ENCODE measurements at places on chromosomes 5 and 9.

DNA sequence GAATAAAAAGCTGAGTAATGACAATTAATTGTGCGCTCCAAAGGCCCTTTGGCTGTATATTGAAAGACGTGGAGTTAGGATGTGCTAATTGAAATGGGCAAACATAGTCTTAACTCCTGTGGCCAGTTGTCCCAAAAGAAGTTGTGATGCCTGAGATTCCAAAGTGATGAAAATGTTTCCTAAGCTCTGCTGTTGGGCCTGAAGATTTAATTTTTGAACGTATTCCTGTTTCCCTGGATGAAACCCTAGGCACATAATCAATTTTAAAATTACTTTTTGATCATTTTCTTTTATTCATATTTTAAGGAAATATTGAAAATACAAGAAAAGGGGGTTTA is 87.9 kb downstream of the PRDM6 start:
- peak; percentile 13 for DNase-seq

DNA sequence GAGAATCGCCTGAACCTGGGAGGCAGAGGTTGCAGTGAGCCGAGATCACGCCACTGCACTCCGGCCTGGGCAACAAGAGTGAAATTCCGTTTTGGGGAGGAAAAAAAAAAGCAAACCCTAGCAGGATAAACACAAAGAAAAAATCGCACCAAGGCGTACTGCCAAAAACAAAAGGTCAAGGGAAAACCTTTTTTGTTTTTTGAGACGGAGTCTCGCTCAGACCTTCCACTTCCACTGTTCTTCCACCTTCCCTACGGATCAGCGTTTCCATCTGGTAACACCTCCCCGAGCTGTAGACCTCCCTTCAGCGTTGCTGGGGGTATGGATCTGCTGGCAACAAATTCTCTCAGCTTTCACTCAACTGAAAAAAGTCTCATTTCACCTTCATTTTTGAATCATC is 20.1 kb upstream of the FCN2 start:
- DNase-seq, result no peak

DNA sequence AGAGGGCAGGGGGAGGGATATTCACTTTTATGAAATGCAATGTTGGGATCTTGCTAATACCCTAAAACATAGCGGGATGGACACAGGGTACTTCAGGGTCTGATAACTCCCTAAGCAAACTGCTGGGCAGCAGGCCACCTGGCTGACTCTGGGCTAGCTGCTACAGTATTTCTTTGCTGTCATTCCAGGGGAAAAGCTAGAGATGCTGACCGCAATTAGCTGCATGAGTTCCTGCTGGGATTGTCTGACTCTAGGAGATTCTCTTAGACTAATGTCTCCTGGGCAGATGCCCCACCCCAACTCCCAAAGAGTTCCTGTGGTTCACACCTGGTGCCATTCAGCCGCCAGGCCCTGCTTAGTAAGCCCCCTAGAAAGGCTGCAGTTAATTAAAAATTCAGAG is 69.9 kb downstream of the PSAT1 start:
- DNase-seq, result no peak

GRCh38 chr9:99907208-99907532 is 716 bp downstream of the STX17 start:
- no peak for DNase-seq

DNA sequence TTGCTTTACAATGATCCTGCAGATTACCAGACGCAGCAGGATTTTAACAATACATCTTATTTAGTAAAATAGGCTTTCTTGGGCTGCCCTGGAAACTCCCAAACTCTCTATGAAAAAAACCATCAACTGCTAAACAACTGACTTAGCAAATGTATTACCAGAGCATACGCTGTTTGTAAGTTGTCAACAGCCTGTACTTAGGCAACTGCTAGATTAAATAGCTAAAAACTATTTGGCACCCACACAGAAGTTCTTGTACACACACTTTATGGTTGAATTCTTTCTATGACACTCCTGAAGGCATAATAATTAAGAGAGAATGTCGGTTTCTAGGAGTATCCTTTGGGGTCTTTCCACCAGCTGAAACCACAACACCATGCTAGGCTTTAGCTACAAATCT is 123.9 kb downstream of the FBXO38 start:
- DNase-seq, result no peak

GRCh38 chr5:135089912-135090311 is 55.9 kb upstream of the PITX1 start:
- DNase-seq, result no peak

- no peak for DNase-seq
These were observed 26.1 kb downstream of the PWWP2A start for GRCh38 chr5:160092960-160093707.

DNA sequence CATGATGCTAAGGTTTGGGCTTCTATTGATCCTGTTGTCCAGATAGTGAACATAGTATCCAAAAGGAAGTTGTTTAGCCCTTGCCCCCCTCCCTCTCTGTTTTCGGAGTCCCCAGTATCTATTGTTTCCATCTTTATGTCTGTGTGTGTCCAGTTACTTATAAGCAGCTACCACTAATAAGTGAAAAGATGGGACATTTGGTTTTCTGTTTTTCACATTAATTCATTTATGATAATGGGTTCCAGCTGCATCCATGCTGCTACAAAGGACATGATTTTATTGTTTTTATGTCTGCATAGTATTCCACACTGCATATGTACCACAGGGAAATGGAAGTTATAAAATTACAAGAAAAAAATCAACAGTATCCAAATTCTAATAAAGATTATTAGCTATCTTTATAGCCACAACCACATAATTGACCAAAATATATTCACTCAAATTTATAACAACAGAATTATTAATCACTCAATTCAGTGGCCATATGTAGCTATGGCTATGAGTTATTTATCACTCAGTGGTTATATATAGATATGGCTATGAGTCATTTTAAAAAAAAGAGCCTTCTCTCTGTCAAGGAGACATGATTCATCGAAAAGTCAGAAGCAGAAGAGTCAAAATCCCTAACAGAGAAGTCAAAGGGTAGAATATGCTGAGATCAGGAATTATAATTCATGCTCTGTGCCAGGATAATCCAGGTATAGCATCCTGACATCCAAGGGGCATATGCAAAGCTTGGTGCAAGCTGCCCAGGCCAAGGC is 367.5 kb downstream of the DEPDC1B start:
- DNase-seq, result no peak

GRCh38 chr5:101897914-101898313 is 398.2 kb downstream of the SLCO4C1 start:
- no peak for DNase-seq

GRCh38 chr5:142552107-142552506 is 133.8 kb downstream of the FGF1 start:
- DNase-seq, result no peak

DNA sequence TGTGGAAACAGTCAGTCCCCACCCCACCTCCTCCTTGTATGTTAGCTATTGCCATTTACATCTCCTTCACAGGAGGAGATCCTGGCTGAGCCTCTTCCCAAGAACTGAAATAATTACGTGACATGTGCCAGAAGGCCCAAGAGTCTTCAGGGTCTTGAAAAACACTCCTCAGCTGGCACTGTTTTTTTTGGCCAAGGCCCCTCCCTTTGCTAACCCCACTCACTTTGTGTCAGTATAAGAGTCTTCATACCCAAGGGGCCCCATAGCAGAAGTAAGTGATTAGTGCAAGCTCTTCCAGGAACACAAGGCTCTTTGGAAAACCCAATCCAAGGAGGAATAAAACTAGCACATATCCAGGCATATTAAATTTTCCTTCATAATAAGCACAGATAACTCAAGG is 5.7 kb upstream of the LARP1 start:
- DNase-seq, result no peak

DNA sequence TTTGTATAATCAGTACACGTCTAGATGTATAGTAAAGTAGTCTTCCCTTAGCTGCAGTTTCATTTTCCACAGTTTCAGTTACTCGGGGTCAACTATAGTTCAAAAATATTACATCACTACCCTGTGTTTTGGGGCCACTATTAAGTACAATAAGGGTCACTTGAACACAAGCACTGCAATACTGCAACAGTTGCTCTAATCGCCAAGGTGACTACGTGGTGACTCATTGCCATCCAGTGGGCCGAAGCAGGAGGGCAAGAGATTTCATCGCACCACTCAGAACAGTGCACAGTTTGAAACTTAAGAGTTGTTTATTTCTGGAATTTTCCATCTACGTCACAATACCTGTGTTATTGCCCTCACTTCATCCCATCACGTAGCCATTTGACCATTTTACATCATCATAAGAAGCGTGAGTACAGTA is at the start of gene ARL14EPL:
Gene ARL14EPL, plus strand, starts transcription at position 379 of the 424 bp plus-strand sequence. CDS start 18,994 bp downstream, outside the sequence.
- peak; percentile 75 for DNase-seq

DNA sequence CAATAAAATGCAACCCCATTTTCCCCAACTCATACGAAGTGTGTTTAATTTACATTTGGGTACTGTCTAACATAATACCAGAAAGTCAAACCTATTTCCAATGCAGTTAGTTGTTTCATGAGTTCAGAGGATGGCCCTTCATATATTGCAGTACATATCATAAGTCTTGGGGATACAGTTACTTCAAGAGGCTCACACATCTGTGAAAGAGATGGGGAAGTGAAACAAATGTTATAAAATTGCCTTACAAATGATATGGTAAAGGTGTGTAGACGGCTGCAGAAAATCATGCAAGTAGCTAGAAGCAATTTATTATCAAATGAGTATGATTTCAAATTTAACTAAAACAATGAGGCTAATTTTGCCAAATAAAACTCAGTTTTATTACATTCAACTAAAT is 219.0 kb upstream of the CDH12 start:
- no peak for DNase-seq

- no peak for DNase-seq
These were observed 15.9 kb upstream of the C5orf63 start for GRCh38 chr5:127089191-127089590.

GRCh38 chr9:17472126-17472525 is 106.7 kb upstream of the SH3GL2 start:
- no peak for DNase-seq

GRCh38 chr5:82820188-82820587 is 257.0 kb downstream of the TMEM167A start:
- DNase-seq, result no peak

DNA sequence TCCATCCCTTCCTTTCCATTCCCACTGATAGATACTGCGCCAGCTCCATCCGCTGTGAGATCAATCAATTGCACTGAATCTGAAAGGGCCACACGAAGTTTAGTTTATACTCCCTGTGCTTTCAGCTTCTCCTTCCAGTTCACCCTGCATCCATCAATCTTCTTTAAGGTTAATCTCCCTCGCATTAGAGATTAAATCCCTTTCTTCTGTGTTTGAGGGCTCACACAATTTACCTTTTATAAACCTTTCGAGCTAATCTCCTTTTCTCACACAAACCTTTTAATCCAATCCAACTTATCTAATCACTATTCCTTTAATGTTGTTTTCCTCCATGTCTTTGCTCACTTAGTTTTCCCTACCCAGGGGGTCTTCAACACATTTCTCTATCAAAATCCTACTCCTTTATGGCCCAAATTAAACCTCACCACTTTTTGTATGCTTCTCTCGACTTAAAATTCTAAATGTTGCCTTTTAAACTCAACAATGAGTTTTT is 64.6 kb upstream of the HAPLN1 start:
- no peak for DNase-seq

GRCh38 chr5:80837679-80838078 is 122.5 kb upstream of the RASGRF2 start:
- no peak for DNase-seq

DNA sequence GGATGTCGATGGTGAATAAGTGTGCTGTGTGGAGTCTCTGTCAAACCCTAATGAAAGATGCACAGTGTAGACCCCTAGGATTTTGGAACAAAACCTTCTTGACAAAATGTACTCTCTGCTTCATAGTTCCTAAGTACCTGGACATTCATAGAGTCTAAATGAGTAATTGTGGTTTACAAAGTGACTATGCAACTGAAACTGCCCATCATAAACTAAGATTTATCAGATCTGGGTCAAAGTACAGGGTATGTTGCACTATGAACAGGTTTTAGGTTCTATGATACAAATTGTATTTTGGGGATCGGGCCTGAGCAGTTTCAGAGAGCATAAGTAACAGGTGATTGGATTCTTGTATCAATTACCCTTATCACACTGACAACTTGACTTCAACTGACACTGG is 79.4 kb downstream of the LURAP1L start:
- DNase-seq, result no peak

- DNase-seq, result no peak
These were observed 151.9 kb upstream of the SMC2 start for GRCh38 chr9:103942200-103942599.

DNA sequence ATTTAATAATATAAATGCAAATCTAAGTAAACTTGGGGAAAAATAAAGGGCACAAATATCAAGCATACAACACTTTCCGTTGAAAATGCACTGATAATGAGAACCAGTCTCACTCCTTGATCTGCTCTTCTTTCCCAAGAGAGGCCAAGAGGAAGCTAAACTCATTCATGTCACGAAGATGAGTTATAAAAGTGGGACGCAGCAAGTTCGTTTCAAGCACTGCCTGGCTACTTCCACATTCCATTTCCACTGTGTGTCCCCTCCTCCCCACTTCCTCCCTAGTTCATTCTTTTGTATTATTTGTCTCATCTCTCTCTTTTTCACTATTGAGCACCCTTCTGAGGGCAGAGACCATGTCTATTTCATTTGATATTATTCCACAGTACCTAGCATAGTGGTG is 158.1 kb downstream of the SLC24A2 start:
- DNase-seq, result no peak

DNA sequence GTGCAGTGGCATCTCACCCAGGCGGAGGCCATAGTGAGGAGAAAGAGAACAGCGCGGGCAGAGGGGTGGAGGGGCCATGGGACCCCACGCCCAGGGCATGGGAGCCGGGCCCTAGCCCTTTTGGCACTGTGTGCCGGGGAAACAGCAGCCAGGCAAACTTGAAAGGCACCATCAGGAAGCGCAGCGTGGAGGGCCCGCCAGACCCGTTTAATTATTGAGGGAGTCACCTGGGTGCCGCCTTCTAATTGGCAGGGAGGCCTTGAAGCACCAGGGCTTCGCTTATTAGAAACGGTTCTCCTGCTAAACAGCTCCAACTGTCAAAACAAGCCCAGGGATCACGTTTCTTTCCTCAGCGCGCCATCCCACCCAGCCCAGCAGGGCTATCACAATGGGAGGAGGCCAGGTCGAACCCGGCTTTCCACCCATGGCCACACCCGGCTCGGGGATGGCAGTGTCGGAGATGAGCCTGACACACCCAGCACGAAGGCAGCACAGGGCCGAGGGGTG is 104.6 kb upstream of the SARDH start:
- no peak for DNase-seq

DNA sequence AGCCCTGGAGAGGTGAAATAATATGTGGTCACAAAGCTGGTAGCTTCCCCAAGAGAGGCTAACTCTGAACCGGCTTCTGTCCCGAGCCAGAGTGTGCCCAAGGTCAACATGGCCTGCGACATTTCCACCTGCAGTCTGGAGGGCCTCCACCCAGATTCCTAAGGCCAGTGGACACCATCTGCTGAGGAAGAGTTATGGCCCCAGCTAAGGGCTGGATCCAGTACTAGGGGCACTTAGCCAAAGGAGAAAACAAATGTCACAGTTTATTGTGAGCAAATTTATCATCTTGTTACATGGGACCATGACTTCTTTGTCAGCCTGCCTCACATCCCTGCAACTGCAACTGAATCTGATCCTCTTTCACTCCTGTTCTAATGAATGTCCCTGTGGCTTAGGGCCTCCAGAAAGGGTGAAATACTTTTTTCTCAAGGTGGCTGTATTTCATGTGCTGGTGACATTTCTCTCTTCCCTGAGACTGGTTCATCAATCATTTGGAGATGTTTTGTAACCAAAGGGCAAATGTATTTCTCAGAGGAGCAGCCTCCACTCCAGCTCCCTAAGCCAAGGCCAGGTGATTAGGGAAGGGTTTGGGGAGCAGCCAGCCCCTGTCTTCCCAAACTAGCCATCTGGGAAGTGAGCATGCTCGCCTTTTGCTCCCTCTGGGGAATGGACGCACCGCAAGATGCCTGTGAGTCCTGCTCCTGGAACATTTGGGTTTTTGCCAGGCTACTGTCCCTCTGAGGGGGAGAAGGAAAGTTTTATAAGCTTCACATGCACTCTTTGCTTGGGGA is 148.3 kb downstream of the CMYA5 start:
- no peak for DNase-seq
